Central memory CD4-positive, alpha-beta T cell (primary cell): ENCODE measurements at places on chromosomes 12 and 14.

DNA sequence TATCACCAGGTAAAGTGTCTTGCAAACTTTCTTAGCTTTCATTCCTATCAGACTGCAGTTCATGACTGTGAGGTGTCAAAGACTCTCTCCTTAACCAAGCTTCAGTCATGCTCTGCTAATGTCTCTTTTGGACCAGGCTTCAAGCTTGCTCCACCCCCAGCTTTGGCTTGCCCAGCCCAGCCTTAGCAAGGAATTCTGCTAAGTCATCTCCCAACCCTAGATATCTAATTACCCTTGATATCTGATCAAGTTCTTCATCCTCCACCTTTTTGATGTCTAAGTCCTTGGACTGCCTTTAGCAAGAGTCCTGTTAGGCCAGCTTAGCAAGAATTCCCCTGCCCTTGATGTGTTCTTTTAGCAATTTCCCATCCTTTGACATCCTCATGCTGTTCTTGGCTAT, 108.9 kb upstream of the FGD4 start:
- no peak for DNase-seq

GRCh38 chr12:122547330-122547729, 20.3 kb downstream of the KNTC1 start:
- no peak for DNase-seq

GRCh38 chr14:64784006-64784405, 79.8 kb downstream of the PLEKHG3 start:
- no peak for DNase-seq

- no peak for DNase-seq
These were observed 6.7 kb upstream of the SSPN start for GRCh38 chr12:26188641-26189040.

- no peak for DNase-seq
These were observed 50.8 kb downstream of the NTN4 start for GRCh38 chr12:95739561-95740313.
